ENCODE measurements at places on chromosomes 3 and 15.

DNA sequence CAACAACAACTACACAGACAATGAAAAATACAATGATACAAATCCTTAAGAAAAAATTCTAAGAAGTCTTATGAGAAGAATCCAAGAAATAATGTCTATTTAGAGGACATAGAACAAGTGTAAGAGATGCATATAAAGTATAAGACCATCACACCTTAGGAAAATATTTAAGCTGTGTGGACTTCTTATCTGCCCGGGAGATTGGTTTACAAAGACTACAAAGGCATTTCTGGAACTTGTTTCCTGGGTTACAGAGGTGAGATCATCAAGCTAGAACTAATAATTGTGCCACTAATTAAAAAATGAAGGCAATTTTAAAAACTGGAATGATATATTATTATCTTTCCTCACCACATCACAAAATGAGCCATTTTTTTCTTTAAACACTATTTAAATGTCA, 507.1 kb downstream of the GRM7 start:
- no peak for DNase-seq

GRCh38 chr3:125431391-125431790, 56.3 kb upstream of the ZNF148 start:
- DNase-seq: no peak

- no peak for DNase-seq
These were observed 458.1 kb downstream of the DIPK2A start for GRCh38 chr3:144429719-144430121.

- no peak for DNase-seq
These were observed 82.1 kb upstream of the POMGNT2 start for GRCh38 chr3:43187836-43188479.

GRCh38 chr3:52842424-52842823, 7.6 kb upstream of the MUSTN1 start:
- no peak for DNase-seq

GRCh38 chr3:54307566-54308180, 185.3 kb downstream of the CACNA2D3 start:
- no peak for DNase-seq

DNA sequence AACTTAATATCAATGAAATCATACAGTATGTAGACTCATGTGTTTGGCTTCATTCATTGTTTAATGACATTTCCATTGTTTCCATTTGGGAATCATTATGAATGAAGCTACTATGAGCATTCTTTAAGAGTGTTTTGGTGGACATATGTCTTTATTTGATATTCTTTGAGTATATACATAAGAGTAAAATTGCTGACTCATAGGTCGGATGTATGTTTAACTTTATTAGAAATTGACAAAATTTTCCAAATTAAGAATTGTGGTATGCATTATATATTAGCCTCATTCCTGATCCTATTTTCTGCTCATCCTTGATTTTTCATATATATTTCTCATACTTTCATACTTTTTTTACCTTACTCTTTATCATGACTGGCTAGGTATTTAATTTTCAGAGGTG, 28.7 kb upstream of the CMC1 start:
- DNase-seq: no peak

GRCh38 chr3:39404943-39405686, 1.4 kb upstream of the RPSA start:
- DNase-seq: no peak

DNA sequence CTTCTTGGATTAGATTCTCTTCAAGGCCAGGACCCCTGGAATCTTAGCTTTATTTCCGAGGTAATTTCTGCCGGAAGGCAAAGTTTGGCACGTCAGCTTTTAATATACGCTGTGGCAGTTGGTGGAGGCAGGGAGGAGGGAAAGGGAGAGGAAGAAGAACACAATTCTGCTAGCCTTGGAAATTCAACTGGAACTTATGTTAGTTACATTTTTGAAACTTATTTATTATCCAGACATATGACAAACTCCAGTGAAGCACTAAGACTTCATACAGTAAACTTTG, 100.1 kb upstream of the TSC22D2 start:
- DNase-seq: no peak

DNA sequence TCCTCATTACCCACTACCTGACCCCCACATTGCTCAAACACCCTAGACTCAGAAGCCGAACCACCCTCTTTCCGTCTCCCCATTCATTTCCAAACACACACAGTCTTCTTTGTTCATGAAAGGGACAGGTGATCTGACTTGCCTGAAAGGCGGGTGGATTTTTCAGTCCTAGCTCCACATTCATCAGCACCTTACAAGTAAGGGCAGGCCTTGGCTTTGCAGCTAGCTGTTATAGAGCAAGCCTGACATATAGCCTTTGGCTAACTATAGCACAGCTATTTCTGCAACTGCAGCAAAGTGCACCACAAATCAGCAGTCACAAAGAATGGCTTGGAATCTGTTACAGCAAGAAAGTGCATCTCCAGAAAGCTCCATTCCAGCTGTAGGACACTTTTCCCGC, 139.8 kb downstream of the XXYLT1 start:
- DNase-seq: no peak

GRCh38 chr3:25536521-25537391, 108.7 kb downstream of the RARB start:
- no peak for DNase-seq

GRCh38 chr15:41792000-41792637, 17.8 kb downstream of the MAPKBP1 start:
- DNase-seq: no peak

DNA sequence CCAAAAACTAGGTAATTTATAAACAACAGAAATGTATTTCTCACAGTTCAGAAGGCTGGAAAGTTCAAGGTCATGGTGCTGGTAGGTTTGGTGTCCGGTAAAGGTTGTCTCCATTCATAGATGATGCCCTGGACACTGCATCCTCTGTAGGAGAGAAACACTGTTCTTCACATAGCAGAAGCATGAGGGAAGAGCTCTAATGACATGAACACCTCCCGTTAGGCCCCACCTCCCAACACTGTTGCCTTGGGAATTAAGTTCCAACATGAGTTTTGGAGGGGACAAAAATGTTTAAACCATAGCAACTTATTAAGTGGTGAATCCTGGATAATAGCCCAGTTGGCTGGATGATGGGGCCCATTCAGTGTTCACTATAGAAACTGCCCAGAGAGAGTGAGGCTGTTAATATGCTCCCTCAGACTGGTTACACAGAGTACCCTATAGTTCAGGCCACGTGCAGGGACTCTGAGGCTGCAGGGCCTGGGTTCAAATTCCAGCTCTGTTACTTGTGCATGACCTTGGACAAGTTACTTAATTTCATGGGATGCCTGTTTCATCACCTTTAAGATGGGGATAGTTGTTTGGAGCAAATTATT, 37.0 kb downstream of the CCNL1 start:
- no peak for DNase-seq

- no peak for DNase-seq
These were observed 32.5 kb downstream of the CEP152 start for GRCh38 chr15:48778331-48778730.

DNA sequence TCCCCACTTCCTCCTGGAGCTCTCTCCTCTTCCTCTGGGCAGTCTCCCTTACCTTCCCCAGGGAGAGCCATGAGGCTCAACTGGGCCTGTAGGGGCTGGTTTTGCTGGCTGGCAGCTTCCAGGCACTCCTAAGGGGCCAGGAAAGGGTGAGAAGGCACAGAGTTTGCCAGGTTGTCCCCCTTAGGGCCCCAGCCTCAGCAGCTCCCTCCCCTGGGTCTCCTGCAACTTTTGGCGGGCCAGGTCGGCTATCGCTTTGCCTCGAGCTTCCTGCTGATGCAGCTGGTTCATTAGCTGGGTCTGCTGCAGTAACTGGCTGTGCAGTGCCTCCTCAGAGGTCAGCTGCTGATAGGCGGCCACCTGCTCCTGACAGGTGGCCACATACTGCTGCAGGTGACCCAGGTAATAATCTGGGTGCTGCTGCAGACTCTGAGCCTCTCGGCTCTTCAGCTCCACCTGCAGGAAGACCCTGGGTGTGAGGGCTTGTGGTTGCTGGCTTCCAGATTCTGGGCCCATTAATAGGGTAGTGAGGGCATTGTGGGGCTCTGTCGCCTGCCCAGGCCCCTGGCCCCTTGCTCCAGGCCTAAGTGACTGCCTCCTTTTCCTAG, 29.7 kb upstream of the OR4F6 start:
- no peak for DNase-seq

DNA sequence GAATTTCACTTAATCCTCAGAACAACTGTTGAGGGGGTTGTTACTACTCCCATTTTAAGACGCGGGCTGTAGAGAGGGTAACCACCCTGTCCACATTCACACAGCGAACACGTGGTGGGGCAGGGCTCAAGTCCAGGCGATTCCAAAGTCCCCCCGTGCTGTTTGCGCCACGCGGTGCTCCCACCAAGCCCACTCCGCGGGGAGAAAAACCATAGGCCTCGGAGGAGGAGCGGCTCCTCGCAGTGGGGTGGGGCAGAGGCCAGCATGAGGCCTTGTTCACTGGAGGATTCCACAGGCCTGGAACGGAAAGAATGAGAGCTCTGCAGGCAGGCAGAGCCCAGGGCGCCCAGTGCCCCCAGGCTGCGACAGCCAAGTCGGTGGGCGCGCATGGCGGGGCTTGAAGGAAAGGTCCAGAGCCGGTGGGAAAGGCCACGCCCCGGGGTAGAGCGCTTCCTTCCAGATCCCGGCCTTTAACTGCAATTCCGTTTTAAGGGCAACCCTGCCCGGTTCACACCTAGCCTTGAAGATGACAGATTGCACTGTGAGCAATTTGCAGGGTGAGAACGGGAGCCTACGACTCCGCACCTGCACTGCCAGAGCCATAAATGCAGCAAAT, 161.8 kb upstream of the TBL1XR1 start:
- peak; percentile 30 for DNase-seq

DNA sequence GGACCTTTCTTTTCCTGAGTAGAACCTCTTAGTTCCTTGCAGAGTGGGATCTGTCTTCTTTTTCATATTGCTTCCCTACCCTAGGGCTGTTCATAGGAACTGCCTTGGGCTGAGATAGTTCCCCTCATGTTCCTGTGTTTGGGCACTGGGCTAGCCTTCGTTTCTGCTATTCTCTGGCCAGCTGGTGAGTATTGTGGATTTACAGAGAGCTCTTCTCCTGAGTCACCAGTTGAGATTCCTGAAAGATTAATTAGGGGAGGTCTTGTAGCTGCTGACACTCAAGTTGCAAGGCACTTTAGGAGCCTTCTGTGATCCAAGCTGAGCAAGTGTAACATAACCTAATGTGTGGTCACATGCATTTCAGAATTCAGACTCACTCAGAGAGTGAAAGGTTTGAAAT, 30.7 kb downstream of the CHD2 start:
- DNase-seq: no peak

GRCh38 chr3:66443118-66443803, 57.6 kb downstream of the LRIG1 start:
- DNase-seq: no peak

- no peak for DNase-seq
These were observed 70.3 kb upstream of the PLXNA1 start for GRCh38 chr3:126912491-126913195.

GRCh38 chr15:45268135-45268534, 16.1 kb downstream of the SLC28A2 start:
- DNase-seq: no peak

GRCh38 chr3:48194446-48195071, 6.3 kb upstream of the CDC25A start:
- peak; percentile 39 for DNase-seq

DNA sequence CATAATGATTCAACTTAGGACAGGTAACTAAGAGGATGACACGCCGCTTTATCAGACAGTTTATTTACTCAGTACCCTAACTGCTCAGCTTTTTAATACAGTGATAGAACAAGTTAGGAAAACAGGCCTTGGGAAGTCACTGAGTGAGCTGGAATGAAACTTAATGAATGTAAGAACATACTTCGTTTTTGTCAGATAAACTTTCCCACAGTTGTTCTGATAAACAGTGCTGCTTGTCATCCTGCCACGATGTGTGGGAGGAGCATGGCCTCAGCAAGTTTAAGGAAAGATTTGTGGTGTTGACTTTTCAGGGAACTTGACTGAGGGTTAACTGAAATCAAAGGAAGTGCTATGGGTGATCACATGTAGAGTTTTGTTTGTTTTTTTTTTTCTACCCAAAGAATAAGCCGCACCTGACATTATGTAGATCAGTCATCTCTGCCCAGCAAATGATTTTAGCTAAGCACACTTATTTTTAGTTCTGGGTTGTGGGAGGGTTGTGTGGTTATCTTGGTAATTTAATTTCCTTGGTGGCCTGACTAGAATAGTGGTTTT, 5.6 kb upstream of the P2RY14 start:
- DNase-seq: no peak

DNA sequence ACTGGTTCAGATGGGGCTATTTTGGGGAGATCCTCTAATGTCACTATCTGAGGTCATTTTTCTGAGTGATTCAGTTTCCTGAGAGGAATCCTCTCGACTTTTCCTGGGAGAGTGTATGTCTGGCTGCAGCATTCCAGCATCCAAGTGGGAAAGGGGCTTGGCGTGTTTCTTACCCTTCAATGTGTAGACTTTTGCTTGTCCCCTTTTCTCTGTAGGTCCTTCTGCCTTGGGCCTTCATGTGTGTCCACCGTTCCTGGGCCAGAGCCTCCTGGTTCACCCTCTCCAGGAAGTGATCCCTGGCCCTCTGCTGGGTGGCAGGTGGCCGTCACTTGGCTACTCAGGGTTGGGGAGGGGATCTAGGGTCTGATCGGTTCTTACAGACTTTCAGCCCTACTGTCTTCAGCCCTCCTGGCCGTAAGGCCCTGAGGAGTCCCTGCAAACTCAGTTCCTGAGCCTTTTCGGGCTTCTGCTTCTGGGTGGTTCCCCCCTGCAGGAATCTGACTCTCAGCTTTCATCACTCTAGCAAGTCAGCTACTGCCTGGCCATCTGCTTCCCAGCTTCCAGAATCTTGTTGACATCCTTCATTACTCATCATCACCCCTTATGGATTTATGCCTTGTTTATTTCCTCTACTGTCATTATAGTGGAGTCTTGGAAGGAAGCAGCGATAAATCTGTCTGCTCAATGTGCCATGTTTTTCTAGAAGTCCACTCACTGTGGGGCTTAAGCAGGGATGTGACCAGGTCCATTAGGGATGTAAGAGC, 36.5 kb downstream of the GOLGA6L10 start:
- DNase-seq: no peak

DNA sequence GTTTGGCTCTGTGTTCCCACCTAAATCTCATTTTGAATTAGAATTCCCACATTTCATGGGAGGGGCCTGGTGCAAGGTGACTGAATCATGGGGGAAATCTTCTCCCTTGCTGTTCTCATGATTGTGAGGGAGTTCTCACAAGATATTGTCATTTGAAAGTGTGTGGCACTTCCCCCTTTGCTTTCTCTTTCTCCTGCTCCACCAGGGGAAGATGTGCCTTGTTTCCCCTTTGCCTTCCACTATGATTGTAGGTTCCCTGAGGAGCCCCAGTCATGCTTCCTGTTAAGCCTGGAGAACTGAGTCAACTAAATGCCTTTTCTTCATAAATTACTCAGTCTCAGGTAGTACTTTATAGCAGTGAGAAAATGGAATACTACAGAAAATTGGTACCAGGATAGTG, 157.2 kb upstream of the TPRG1 start:
- no peak for DNase-seq

- no peak for DNase-seq
These were observed 82.3 kb upstream of the MLF1 start for GRCh38 chr3:158488670-158489069.

GRCh38 chr3:187686621-187687273, 15.6 kb downstream of the RTP2 start:
- DNase-seq: no peak

DNA sequence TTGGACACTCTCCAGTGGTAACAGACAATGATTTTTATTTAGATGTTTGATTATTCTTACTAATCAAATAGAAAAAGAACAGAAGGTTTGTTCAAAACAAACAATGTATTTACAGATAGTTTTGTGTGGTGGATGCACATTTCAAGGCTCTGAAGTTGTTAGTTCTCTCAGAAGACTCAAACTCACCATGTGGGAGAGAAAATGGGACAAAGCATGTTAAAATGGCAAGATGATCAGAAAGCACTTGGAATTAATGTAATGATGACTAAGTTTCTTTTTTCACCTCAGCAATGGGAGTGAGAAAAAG, 450.5 kb upstream of the KCNMB2 start:
- no peak for DNase-seq
